ENCODE measurements at places on chromosomes 7 and 10. TPM values are rescaled to one million over a fixed set of nuclear protein-coding genes. Genes with fewer than 3 reads are reported as not detected.

LRRC61 gene
- 18.0 TPM for total RNA-seq

HOXA10 gene
- 3.7 TPM for total RNA-seq

C10orf105 gene
- under 0.01 TPM for total RNA-seq

MORN4 gene
- total RNA-seq, result 3.6 TPM

INMT gene
- total RNA-seq, result 0.05 TPM

Measured in dermis blood vessel endothelial cell (primary cell).